Hematopoietic multipotent progenitor cell treated with erythropoietin and hydrocortisone succinate and interleukin-3 and kit ligand, for 8 days (in vitro differentiated cells): ENCODE measurements at places on chromosomes 1 and 21.
A peak's percentile ranks its signal among the peaks of the same experiment; 100 is the strongest.

- no peak for DNase-seq
Measured at GRCh38 chr1:231865331-231865730, 238.7 kb downstream of the DISC1 start.

DNA sequence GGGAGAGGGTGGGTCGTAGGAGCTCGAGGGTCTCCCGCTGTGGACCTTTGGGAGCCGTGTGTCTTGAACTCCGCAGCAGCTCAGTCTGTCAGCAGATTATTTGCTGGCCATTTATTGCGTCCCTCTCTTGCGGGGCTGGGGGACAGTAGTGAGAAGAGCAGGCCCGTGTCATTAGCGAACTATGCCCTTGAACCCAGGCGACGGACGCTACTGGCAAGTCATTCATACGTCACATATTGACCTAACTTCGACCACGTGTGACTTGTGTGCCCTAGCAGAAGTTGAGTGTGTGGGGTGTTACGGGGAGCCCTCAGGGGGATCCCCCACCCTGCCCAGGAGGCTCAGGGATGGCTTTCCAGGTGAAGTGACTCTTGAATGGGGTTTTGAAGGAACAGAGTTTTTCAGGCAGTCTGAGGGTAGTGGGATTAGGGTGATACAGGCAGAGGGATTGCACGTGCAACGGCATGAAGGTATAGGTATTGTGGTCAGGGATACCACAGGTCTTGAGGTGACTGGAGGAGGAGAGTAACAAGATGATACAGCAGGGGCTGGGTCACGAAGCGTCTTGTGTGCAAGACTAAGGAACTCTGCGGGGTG lies 13.0 kb downstream of the RCC1 start:
- peak; percentile 77 for DNase-seq

DNA sequence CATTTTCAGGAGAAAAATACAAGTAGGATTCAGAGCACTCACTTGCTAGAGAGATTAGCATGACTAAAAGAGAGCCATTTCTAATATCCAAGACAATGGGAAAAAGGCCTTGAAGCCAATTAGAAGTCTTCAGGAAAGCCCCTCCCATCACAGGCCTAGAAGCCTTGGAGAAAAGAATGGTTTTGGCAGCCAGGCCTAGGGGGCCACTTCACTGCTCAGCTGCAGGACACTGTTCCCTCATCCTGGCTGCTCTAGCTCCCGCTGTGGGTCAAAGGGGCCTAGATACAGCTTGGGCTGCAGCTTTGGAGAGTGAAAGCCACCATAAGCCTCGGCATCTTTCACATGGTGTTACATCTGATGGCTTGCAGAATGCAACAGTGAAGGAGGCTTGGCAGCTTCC lies 62.8 kb downstream of the RGS4 start:
- DNase-seq, result no peak

GRCh38 chr1:67832737-67833601 lies at the start of gene GNG12:
TSS of gene GNG12 (minus strand) at chr1:67833467. CDS start at chr1:67707686, 125,781 bp downstream.
- no peak for DNase-seq

DNA sequence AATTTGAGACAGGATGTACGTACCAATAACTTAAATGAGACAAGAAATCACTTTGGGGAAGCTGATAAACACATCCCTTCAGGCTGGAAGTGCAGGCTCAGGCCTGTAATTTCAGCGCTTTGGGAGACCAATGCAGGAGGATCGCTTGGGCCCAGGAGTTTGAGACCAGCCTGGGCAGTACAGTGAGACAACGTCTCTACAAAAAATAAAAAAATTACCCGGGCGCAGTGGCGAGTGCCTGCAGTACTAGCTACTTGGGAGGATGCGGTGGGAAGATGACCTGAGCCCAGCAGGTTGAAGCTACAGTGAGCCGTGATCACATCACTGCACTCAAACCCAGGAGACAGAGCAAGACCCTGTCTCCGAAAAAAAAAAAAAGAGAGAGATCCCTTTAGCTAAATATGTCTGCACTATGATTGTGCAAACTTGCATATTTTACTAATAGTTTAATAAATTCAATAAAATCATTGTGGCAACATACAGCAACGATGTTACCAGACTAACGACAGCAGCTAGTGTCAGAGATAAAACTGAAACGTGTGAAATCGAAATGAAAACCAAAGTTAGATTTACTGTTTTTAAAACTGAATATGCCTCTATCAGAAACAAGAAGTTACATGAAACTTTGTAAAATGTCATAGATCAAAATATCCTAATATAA lies 54.7 kb downstream of the CD2 start:
- no peak for DNase-seq

DNA sequence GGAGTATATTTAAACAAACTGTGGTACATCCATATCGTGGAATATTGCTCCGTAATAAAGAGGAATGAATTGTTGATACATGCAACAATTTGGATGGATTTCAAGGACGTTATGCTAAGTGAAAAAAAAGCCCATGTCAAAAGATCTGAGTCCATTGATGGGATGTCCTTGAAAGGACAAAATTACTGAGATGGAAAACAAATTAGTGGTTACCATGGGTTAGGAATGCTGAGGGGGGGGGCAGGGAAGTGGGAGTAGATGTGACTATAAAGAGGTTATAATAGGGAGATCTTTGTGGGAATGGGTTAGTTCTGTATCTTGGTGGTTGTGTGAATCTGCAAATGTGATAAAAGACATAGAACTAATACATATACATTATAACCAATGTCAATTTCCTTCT lies 409.3 kb downstream of the SRGAP2C start:
- no peak for DNase-seq

- peak; percentile 81 for DNase-seq
Measured at GRCh38 chr1:175376194-175376593, 183.6 kb upstream of the KIAA0040 start.

GRCh38 chr1:43932786-43933385 lies 715 bp upstream of the ARTN start:
- no peak for DNase-seq

GRCh38 chr1:54294887-54295286 lies 94.9 kb downstream of the MRPL37 start:
- no peak for DNase-seq

- no peak for DNase-seq
Measured at GRCh38 chr1:114238053-114238452, 84.4 kb upstream of the SYT6 start.

DNA sequence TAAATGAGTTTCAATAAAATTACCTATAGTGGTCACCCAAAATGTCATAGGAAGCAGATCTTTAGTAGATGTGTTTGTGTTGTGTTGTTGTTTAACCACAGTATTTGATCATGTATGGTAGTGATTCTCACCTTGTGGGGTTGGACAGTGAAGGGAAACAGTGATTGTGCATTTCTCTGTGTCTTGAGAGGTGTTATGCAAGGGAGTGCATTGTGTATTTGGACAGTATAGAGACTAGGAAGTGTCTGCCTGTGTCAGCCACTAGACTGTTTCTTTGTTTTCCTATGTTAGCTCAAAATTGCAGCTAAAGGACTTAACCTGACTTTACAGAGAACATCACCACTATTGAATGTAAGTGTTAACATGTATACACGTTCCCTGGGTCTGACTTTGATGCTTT lies 6.0 kb downstream of the RGS2 start:
- no peak for DNase-seq

DNA sequence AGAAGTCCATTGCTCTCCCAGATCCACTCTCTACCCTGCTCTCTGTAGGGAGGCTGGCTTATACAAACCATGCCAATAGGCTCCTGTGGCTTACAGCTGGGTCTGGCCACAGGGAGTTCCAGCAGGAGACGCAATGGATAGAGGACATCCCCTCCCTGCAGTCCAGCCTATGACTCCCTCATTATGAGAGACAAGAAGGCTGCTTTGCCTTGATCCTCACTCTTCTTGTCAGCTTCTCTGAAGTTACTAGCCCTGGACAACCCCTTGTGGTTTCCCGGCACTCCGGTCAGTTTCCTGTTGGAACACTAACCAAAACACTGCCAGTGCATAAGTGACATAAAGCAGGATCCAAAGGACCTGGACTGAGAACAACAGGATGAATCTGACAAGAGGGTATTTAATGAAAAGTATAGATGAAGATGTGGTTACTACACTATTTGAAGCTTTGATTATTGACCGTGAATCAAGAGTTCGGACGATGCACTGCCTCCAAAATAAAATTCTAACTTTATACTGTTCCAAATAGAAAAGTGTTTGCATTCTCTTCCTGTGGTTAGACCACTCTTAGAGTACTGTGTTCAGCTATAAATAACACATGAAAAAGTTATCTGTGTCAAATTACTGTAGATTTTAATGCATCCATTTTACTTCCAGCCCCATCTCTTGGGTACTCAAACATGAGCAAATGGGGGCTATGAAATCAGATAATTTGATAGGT lies 32.7 kb upstream of the ZNF326 start:
- no peak for DNase-seq

- DNase-seq, result no peak
Measured at GRCh38 chr1:18353528-18353927, 127.2 kb upstream of the KLHDC7A start.

- DNase-seq, result no peak
Measured at GRCh38 chr1:209421978-209422680, 161.4 kb upstream of the CAMK1G start.

DNA sequence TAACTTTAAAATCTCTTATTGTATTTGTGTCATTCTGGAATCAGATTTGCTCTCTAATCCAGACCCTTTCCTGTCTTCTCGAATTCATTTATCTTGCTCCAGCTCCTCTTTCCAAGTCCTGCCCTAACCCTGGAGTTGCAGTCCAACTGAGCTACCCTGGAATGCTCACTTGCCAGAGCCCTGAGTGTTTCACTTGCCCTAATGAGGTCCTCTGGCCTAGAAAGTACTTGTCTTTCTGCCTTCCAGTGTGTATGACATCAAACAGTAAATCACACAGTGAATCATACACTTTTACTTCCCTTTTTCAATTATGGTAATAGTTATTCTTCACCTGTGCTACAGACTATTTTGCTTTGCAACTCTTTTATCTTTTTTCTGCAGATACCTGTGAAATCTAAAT lies 96.9 kb downstream of the NEK7 start:
- no peak for DNase-seq

DNA sequence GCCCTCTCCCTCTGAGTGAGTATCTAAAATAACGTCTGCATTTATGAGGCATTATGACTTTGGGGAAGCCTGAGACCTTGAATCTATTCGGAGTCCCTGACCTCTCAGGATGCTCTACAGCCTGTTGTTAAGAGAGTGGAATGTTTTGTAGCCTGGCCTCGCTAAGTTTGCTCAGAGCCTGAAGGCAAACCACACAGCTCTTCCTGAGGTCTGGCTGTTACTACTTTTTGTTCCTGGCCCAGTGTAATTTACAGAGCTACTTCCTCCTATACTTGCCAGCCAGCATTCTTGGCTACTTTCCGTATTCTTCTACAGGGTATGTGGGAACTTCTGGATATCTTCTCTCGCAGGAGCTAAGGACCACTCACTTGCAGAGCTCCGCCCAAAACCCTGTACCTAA lies 3.6 kb upstream of the ZMYM4 start:
- no peak for DNase-seq

DNA sequence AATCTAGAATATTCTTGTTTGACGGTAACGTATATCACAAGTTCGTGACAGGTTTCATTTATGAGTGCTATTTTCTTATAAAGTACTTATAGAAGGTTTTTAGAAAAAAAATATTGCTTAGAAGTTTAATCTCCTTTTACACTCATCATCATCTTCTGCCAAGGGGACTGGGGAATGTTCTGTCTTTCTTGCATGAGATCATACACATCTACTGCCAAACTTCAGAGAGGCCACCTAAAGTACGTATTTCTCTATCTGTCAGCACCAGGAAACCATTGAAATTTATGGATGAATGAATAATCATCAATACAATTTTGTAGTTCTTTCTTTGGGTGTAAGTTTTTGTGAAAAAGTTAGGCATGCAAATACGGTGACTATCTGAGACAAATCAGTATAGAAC lies 245.8 kb downstream of the SPATA17 start:
- no peak for DNase-seq

GRCh38 chr1:78880223-78880622 lies 126.3 kb downstream of the ADGRL4 start:
- no peak for DNase-seq

GRCh38 chr1:219555031-219555692 lies 57.7 kb downstream of the ZC3H11B start:
- no peak for DNase-seq

- DNase-seq, result peak; percentile 81
Measured at GRCh38 chr1:12604114-12604874, 13.7 kb downstream of the DHRS3 start.

GRCh38 chr1:37257646-37258045 lies 216.7 kb upstream of the ZC3H12A start:
- DNase-seq, result no peak

DNA sequence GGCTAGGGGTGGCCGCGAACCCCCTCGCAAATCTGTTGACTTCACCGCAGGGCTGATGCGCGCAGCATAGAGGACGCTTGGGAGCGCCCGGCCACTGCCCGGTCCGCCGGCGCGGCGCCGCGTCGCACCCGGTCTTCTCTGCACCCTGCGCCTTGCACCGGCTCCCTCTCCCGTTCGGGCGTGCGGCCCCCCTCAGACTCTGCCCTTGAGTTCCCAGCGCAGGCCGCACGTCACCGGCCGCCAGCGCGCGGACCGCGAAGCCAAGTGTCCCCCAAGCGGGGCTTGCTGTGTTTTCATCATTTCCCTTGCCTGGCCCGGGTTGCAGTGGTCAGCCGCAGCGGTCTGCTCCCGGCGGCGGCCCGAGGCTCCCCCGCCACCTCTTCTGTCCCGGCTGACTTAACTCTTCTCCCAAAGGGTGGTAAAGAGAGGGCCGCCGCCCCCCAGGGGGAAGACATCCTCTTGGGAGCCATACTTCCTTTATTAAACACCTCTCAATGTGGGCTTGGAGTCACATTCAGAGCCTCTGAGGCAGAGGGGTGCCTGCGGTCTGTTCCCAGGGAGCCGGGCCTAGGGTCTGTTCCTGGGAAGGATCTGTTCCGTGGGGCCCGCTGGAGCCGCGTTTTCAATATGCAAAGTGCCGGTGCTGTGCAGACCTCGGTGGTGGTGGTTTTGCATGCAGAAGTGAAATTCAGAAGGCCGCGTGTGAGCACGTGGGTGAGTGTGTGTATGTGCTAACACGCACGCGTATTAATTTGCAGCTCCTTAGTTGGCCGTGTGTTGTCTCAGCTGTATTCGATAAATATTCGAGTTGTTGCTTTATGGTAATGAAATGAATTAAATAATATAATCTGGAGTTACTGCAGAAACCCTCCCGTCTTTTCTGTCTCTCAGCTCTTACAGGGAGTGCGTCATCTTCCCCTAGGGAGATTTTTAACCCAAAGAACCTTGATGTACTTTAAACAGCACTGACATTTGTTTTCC lies 17.6 kb downstream of the PBX1 start:
- DNase-seq, result no peak

DNA sequence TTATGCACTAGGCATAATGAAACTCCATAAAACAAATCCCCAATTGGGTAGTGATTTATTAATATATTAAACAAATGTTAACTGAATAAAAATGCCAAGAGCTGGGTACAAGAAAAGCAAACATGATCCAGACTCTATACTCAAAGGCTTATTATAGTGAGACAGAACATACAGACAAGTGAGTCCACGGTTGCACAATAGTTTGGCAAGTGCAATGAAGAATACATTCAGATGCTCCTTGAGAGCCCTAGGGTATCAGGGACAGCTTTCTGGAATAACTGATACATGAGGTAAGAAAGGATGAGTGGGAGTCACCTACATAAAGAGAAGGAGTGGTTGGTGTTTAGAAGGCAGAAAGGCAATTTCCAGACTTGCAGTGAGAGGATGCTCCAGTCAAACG lies 85.1 kb downstream of the VAV3 start:
- no peak for DNase-seq
